Stimulated activated CD4-positive, alpha-beta T cell treated with anti-CD3 and anti-CD28 coated beads, Interleukin-15, amount 100 ng/mL, for 1 hour (primary cell): ENCODE measurements at places on chromosomes 12 and 14.

DNA sequence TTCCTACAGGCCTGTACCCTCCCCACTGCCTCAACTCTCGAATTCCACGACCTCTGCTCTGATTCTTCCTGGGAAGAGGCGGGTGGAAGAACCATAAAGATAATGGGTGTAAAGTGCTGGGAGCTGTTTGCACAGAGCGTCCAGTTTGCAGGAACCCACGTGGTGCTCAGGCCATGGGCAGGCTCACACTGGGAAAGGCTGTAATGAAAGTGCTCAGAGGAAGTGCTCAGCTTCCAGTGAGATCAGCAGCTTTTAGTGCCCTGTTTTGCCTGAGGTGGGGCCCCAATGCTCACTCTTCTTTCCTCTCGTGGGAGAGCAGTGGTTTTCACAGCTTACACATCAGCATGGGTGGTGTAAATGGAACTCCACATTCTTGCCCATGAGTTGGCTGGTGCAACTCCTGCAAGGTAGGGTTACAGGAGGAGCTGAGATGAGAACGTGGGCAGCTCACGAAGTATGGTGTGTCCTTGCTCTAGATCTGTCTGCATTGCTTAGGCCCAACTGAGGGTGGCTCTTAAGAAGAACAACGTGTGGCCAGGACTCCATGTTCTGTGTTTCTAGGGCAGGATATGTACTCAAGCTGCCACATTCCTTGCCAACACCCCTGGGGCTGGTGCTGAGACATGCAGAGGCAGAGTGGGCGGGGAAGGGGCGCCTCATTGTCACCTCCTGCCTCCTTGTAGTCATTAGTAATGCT is 2.9 kb downstream of the TMEM63C start:
- no peak for DNase-seq

DNA sequence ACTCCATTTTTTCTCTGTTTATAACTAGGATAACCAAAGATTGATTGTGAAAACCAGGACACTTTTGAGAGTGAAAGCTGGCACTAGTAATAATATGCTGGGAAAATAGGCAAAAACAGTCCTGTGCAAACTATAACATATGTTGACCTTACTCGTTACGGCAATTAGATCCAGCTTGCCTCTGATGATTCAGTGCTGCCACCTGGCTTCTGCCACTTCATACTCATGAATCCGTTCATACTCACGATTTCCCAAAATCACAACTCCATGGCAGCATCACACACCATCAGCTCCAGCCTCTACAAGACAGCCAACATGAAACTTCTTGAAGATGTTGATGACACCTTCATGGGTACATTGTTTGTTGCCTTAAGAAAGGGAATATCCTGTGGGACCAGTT is 49.1 kb upstream of the CAND1 start:
- no peak for DNase-seq

DNA sequence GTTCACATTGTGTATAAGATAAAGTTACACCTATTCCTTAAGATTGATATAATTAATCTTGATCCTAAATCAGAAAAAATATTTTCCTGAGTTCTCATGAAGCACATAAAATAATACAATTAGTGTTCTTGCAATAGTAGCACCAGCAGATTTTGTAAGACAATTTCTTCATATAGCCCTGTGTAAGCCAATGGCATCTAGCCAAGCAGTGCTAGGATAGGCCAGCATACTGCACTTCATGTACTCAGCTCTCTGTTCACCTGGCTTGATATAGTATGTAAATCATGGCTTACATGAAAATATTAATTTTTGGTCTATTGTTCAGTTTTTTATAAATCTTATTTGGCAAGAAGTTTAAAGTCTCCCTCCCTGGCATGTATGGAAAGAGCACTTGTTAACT is 1.9 kb downstream of the KLRF2 start:
- DNase-seq = no peak

DNA sequence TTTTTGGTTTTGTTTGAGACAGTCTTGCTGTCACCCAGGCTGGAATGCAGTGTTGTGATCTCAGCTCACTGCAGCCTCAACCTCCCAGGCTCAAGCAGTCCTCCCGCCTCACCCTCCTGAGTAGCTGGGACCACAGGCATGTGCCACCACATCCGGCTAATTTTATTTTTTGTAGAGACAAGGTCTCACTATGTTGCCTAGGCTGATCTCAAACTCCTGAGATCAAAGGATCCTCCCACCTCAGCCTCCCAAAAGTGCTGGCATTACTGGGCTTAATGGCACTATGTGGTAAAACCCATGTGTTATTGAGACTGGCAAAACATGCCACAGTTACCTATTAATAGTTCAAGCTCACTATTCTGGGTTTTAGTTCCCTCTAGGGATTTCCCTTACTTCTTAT is 51.2 kb upstream of the KCNH3 start:
- DNase-seq = no peak

GRCh38 chr12:46661110-46661845 is 164.5 kb downstream of the SLC38A4 start:
- no peak for DNase-seq

DNA sequence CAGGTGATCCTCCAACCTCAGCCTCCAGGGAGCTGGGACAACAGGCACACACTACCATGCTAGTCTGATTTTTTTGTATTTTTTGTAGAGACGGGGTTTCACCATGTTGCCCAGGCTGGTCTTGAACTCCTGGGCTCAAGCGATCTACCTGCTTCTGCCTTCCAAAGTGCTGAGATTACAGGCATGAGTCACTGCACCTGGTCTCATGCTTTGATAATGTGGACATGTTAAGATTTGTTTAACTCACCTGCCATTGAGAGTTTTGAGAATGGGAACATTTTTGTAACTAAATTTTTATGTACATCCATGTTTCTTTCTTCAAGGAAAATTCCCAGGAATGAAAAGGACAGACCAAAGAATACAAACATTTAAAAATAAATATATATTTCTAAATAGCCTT is 121.2 kb downstream of the MIPOL1 start:
- no peak for DNase-seq

GRCh38 chr12:97097734-97098133 is 190.7 kb downstream of the NEDD1 start:
- no peak for DNase-seq

- no peak for DNase-seq
Observed at GRCh38 chr12:30835216-30835615, 80.5 kb upstream of the CAPRIN2 start.

DNA sequence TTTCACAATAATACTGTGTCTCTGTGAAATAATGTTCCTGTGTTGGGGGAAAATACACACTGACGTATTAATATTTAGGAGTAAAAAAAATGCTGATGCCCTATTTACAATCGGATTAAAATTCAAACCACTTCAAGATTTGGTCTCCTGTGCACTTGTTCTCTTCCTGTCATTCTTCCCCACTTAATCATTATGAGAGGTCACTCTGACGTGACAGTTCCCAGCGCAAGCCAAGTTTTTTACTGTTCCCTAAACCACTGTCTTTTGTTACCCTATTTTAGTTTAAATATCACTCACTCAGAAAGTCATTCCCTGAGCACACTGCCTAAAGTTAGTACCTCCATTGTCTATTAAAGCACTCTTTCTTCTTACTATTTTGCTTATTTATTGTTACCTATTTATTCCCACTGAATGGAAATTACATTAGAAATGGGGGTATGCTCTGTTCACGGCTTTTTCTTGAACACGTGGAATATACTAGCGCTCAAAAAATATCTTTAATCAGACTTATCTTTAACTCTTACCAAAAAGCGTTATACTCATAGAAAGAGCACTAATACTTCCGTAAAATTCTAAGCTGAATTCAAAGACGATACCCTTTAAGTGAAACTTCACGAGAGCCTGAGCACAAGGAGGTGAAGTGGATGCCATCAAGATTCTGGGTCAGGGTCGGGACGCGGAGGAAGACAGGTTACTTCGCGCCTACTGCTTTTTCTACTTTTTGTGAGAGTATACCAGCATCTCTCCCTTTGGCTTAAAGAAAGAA is 670 bp upstream of the PSMA3 start:
- no peak for DNase-seq

- no peak for DNase-seq
Observed at GRCh38 chr14:64203366-64204006, 90.7 kb downstream of the ESR2 start.

DNA sequence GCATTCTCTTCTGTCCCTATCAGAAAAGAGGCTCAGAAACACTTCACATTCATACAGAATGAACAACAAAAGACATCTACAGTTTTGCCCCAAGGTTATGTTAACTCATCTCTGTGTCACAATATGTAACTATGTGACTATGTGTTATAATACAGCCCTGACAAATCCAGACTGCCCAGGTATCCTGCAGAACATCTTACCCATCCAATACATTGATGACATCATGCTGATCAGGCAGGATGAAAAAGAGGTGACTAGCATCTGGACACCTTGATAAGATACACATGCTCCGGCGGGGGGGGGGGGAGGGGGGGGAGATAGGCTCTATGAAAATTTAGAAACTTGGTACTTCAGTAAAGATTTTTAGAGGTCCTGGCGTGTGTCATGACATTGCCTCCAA is 8.3 kb upstream of the GNS start:
- DNase-seq = no peak

GRCh38 chr14:22845821-22846625 is 9.6 kb downstream of the MMP14 start:
- DNase-seq = no peak

DNA sequence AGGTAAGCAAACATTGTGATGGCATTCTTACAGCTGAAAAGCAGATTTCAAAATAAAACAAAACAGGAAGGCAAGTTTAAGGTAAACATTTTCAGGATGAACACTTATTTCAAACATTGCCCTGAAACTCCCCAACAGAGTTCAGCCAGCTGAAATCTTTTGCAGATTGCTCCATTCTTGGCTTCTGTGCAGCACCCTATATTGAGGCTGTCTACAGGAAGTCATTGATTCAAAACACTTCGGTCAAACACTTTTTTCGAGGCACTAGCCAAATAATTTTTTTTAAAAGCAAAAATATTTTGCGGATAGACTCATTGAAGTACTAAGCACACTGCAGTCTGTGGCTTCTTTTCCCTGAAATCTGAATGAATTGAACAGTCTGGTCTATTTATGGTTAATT is 318.1 kb upstream of the PDE3A start:
- no peak for DNase-seq

DNA sequence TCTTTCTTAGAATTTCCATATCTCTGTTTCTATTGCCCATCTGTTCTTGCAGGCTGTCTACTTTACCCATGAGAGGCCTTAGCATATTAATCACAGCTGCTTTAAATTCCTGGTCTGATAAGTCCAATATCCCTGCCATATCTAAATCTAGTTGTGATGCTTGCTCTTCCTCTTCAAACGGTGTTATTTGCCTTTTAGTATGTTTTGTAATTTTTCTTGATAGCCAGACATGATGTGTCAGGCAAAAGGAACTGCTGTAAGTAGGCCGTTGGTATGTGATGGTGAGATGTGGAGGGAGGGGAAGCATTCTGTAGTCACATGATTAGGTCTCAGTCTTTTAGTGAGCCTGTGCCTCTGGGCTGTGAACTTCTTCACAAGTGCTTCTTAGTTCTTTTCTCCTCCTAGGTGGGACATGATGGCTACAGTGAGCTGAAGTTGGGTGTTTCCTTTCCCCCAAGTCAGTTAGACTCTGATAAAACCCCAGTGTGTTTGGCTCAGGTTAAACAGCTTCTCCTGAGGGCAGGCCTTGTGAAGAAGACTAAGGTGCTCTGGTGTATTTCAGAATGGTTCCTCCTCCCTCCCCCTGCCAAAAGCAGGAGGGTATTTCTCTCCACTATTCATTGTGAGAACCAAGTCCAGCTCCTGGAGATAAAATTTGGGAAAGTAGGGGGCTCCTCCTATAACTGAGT is 195.9 kb upstream of the PARP11 start:
- no peak for DNase-seq

- no peak for DNase-seq
Observed at GRCh38 chr12:65845751-65846537, 21.7 kb downstream of the HMGA2 start.

- no peak for DNase-seq
Observed at GRCh38 chr12:109385339-109386058, 37.8 kb downstream of the MYO1H start.

- no peak for DNase-seq
Observed at GRCh38 chr12:132708150-132708549, 2.5 kb upstream of the PGAM5 start.

GRCh38 chr14:67446371-67447032 is 34.5 kb upstream of the PLEK2 start:
- DNase-seq = no peak

- no peak for DNase-seq
Observed at GRCh38 chr12:50174971-50175715, 8.0 kb upstream of the CERS5 start.

- no peak for DNase-seq
Observed at GRCh38 chr12:3342051-3342450, 149.0 kb upstream of the PRMT8 start.

- no peak for DNase-seq
Observed at GRCh38 chr12:19894803-19895202, 455.5 kb downstream of the AEBP2 start.

GRCh38 chr14:58479975-58480374 is 52.5 kb downstream of the KIAA0586 start:
- DNase-seq = no peak

GRCh38 chr12:52517888-52518287 is 2.3 kb downstream of the KRT5 start:
- DNase-seq = no peak

DNA sequence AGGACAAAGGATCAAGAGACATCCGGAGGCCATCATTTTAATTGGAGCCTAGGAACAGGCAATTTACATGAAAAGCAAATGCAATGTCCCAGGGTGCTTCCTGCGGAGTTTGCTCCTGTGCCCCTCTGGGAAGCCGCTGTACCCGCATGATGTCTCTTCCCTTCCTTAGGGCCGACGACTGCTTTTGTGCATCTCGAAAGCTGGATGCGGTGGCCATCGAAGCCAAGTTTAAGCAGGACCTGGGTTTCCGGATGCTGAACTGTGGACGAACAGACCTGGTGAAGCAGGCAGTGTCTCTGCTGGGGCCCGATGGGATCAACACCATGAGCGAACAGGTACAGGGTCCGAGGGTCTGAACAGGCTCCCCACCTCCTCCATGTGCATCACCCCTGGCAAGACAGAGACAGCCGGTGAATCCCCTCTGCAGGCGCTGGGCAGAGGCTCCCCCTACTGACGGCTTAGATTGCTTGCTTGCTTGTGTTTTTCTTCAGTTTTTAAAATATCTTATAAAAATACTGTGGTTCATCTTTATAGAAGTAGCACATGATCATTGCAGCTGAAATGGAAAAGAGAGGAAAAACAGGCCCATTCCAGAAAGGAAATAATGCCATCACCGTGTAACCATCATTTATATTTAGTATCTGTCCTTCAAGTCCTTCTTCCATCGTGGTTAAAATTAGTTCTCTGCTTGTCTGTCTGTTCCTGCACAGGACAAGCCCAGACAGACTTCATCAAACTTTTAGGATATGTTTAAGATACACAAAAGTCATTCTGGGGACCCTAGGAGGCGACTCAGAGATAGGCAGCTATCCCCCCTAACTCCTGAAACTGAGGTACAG is 75.4 kb upstream of the PWP1 start:
- DNase-seq = no peak

GRCh38 chr12:76137606-76138005 is 53.1 kb upstream of the NAP1L1 start:
- DNase-seq = no peak

- no peak for DNase-seq
Observed at GRCh38 chr14:95481391-95482022, 34.9 kb downstream of the SYNE3 start.
